ENCODE measurements at places on chromosomes 4 and X.
A peak's percentile ranks its signal among the peaks of the same experiment; 100 is the strongest.

GRCh38 chr4:112510291-112511092, 5.5 kb downstream of the NEUROG2 start:
- no peak for DNase-seq

DNA sequence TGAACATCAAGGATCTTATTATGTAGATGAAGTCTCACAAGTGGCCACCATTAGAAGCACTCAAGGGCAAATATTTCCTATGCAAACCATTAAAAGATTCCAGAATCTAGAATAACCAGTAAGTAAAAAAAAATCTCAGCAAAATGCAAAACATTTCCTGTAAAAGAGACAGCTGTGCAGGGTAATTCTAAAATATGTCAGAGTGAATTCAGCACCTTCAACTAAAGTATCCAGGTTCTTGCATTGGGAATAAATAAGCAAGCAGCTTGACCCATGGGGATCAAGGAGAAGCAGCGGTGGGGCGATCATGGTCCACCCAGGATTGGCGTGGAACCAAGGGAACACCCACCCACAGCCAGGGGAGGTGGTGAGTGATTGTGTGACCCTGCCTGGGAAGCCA, 2188.9 kb downstream of the PCDH7 start:
- no peak for DNase-seq

DNA sequence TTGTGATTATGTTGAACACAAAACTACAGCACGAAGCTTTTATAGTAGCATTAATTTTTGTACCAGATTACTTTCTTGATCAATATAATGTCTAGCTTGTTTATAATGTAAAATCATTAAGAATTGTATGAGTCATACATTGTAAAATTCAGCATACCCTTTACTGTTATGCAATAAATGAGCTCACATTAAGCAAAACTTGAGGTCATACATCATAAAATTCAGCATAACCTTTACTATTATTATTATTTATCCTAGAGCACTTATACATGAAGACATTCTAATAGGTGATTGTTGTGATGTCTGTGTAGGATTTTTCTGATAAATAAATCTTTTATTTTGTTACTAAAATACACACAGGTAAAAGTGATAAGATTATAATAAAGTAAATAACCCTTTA, 49.4 kb downstream of the DTHD1 start:
- DNase-seq, result no peak

- no peak for DNase-seq
Observed at GRCh38 chrX:139834879-139835278, 98.0 kb downstream of the ATP11C start.

DNA sequence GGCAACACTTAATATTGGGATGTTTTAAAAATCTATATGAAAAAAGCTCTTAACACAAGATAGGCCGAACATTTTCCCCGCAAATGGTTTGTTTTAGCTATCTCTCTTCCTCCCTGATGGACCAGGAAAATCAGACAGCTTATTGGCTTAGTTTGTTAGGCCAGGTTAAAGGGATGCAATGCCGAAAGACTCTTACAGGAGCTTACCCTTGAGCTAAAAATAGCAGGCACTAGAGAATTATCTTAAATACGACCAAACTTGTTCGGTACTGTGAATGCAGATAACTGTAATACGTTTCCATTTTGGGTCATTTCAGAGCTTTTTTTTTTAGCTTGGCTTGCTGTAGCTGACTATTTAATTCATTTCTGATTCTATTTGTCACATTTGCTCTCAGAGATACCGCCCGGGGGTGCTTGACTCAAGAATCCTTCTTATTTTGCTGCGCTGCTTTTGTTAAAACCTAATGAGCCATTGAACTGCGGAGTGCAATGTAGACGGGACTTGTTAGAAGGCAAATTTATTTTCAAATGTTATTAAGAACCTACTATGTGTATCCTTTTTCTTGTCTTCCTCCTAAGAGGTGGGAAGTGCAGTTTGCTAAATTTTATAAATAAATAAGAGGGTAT, 23.3 kb downstream of the PPARGC1A start:
- DNase-seq, result no peak

GRCh38 chr4:87116231-87116630, 104.2 kb downstream of the KLHL8 start:
- DNase-seq, result no peak

- no peak for DNase-seq
Observed at GRCh38 chrX:10709276-10709675, 88.9 kb upstream of the MID1 start.

- no peak for DNase-seq
Observed at GRCh38 chr4:34258176-34258575, 1986.1 kb downstream of the ARAP2 start.

GRCh38 chrX:24201216-24201615, 51.7 kb downstream of the ZFX start:
- no peak for DNase-seq

DNA sequence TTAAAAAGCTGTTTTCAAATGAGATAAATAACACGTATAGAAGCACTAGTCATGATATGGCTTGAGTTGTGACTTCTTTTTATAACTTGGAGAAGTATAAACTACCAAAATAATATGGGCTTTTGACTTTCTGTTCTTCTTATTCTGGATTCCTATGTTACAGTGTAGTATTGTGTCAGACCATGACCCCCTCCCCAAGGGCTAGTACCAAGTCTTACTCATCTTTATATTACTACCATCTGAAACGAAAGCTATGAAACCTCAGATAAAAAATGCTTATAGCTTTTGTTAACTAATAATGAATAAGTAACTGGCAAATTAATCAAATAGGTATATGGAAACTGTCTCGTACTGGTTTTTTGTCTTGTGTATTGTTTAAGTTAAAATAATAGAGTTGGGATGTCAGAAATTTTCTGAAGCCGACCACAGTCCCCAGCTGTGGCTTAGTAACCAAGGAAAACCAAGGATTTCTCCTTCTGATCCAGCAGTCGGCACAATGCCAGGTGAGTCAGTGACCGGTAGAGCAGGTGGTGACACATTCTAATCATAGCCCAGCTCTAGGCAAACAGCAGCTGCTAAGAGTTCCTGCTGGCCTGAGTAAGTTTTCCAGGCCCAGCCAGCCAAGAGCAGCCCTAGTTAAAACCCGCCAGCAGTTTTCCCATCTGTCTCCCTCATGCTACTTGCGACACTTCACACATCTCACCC, 163.3 kb upstream of the PRDX4 start:
- DNase-seq, result no peak

DNA sequence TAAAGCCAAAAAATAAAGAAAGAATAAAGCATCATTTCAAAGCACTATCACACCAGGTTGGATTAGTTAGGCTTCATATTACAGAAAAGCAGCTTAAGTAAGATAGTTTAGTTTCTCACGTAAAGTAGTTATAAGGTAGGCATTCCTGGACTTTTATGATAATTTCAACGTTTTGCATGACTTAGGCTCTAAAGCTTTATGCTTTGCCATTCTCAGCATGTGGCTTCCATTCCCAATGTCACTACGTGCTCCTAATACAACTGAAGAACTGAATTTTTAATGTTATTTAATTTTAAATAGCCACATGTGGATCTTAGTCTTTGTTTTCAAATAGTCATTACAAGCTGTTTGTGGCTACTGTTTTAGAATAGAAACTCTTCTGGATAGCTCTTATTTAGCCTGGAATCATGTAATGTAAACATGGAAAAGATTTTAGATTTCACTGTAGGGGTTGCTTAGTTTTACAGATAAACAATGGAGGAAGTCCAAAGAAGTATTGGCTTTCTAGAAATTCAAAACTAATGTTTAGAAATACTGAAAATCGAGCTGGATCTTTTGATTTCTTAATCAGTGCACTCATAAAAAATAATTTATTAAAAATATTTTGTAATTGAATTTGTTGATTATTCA, 710.0 kb downstream of the IL1RAPL1 start:
- no peak for DNase-seq

- DNase-seq, result no peak
Observed at GRCh38 chr4:145099653-145100052, 1.5 kb downstream of the ABCE1 start.

DNA sequence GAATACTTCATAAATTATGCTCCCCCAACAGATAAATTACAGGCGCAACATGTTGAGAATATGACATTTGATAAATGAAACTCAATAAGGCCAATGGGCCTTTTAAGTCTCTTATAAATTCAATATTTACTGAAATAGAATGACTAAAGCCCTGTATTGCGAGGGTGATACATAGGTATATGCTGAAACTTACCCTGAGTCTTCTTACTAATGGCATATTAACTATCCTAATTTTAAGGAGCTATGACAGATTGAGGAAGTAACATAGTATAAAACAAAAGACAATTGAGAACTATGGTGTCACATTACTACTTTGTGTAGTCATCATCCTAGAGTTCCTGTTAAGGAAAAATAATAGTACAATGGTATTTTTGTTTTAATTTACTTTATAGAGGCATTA, 440.7 kb downstream of the IL15 start:
- no peak for DNase-seq

GRCh38 chr4:74665876-74666275, 128.4 kb downstream of the BTC start:
- DNase-seq, result no peak

- peak; percentile 22 for DNase-seq
Observed at GRCh38 chrX:9369802-9370291, 95.0 kb upstream of the TBL1X start.

- DNase-seq, result peak; percentile 2
Observed at GRCh38 chrX:74325130-74326059, 21.4 kb downstream of the ZCCHC13 start.

DNA sequence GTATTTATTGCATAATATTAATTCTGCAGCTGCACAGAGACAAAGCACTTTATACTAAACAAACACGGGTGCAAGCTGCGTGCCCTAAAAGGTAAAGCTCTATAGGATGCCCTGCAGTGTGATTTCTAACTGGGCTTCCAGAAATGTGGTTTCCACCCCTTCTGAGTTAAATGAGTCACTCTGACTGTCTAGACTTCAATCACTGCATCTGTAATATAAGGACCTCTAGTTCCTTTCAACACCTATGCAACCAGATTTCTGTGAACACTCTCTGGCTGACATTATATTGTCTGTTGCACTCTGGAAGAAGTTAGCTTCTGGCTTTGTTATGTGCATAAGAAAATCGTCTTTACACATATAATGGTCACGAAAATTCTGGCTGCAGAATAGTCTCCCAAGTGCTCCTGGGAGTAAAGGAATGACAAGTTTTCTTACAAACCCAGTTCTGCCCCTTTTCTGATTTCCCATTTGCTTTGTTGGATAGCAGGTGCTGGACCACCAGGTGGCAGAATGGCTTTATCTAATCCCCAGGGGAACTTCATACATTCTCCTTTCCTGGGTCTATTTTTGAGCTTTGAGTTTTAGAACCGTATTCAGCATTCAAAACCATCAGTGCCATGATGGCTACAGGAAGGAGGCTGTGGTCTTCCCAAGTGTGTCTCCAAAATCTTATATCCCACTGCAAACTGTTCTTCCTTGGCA, 842.2 kb downstream of the STIM2 start:
- no peak for DNase-seq

DNA sequence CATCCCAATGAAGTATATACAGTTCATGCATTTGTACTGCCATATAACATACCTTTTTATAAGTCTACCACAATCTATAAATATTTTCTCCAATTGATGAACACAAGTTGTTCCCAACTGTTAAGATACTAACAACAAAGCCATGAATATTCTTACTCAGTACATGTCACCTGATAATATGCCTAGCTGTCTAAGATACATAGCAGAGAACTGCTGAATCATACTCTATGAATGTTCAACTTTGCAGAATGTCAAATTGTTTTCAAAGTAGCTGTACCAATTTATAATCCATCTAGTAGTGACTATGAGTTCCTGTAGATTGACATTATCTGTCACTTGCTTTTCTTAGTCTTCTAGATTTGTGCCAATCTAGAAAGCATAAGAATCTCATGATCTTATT, 84.9 kb downstream of the RAB28 start:
- DNase-seq, result no peak

- DNase-seq, result no peak
Observed at GRCh38 chr4:11719879-11720278, 291.2 kb upstream of the HS3ST1 start.

GRCh38 chr4:176979416-176979815, 186.7 kb upstream of the VEGFC start:
- DNase-seq, result no peak

DNA sequence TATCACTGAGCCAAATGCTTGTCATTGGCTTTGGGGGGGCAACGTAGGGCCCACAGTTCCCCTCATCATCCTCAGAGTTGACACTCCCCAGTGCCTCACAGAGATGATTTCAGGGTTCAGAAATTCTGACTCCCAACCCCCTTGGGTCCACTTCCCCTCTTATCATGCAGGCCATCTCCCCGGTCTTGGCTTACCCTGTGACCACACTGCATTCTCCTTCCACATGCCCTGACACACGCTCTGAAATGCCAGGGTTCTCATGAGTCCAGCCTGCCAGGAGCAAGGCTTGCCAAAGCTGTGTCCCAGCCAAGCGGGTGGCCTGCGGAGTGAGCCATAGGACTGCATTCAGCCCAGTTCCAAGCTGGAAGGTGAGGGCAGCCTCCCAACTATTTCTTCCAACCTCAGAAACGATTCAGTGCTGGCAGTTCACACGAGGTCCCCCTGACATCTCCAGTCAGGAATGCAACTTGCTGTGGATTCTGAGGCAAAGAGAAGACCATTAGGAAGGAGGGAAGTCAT, 101.2 kb downstream of the SMIM20 start:
- no peak for DNase-seq

- no peak for DNase-seq
Observed at GRCh38 chrX:97398030-97398551, 514.4 kb downstream of the RPA4 start.

- DNase-seq, result no peak
Observed at GRCh38 chr4:163582703-163583102, 88.2 kb downstream of the TMA16 start.

DNA sequence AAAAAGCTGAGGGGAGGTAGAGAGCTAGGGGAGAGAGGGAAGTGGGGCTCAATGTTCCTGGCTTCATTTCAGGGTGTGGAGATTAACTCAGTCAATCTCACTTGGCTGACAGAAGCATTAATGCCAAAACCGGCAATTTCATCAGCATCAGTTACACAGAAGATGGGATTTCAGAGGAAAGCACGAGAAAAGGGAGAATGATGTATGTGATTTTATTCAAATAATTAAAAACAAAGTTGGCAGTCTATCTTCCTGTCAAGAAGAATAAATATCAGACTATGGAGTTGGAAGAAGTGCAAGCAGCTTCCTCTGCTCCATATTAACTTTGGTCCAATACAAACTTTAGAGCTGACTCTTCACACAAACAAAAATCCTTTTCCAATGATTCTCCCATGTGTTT, 29.6 kb upstream of the HCCS start:
- no peak for DNase-seq

DNA sequence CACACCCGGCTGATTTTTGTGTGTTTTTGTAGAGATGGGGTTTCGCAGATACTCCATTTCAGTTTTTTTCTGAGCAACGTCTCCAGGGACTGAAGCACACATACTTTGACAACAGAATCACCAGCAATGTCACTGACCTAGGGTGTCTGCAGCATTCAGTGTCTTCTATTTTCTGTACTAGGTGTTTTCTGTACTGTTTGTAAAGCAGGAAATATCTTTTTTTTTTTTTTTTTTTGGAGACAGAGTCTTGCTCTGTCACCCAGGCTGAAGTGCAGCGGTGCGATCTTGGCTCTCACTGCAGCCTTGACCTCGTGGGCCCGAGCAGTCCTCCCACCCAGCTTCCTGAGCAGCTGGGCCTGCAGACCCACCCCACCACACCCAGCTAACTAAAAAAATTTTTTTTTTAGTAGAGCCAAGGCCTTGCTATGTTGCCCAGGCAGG, 8.9 kb downstream of the ADD1 start:
- no peak for DNase-seq
